ENCODE measurements at places on chromosomes 1 and 21.

GRCh38 chr1:84689514-84690396 is 506 bp downstream of the SSX2IP start:
- DNase-seq, result peak; percentile 15

- no peak for DNase-seq
Observed at GRCh38 chr1:168980656-168981055, 125.8 kb upstream of the ATP1B1 start.

DNA sequence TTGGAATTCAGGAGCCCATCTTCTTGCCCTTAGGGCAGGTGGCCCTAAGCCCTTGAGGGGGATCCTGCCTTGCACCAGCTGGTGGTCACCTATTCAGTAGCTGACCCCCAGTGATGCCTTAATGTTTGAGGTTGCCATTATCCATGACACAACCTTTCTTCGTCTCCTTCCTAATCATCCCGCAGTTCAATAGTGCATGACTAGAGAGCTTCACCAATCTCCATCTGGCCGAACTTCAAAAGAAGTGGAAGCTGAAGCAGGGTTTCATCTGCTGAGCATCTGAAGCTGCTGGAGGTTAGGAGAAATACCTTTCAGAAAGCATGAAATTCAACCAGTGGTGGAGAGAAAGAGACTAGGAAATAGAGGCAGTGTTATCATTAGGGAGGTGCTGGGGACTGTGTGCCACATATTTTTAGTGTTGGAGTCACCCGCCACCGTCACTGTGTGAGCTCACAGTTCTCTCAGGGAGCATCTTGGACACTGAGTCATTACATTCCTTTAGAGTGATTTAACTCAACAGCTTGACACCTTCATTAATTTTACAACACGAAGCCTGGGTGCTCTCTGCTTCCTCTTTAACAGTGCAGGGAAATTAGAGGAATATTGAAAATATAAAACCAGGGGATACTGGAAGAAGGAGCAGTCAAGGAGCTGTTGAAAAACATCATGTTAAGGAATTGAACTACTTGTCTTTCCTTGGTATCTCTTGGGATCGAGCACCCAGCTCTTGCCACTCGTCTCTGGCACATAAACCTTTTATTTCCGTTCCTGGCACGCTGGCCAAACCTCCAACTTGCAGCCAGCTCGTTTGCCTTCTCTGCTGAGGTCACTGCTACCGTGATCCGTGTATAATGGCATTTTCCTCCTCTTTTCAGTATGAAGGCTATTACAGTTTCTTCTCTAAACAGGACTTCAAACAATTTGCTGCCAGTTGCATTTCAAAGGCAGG is 53.6 kb downstream of the PEX14 start:
- no peak for DNase-seq

GRCh38 chr1:1092894-1093609 is 18.9 kb upstream of the RNF223 start:
- no peak for DNase-seq

DNA sequence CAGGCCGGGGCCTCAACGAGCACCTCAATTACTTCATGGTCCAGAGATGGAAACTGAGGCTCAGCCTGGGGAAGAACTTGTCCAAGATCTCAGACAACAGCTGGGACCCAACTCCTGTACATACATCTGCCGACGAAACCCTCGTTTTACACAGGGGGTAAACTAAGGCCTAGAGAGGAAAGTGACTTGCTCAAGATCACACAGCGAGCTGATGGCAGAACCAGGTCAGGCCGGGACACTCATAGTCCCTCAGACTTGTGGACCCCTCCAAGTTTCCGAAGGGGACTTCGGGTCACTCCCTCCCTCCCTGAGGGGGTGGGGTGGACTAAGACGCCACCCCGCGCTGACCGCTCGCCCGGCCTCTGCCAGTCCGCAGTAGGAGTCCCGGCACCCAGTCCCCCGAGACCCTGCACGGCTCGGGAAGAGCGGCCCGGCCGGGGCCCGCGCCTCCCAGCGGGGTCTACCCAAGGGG is 430 bp downstream of the WASF2 start:
- DNase-seq, result no peak

GRCh38 chr1:169745015-169745861 is 11.4 kb upstream of the SELE start:
- DNase-seq, result no peak

DNA sequence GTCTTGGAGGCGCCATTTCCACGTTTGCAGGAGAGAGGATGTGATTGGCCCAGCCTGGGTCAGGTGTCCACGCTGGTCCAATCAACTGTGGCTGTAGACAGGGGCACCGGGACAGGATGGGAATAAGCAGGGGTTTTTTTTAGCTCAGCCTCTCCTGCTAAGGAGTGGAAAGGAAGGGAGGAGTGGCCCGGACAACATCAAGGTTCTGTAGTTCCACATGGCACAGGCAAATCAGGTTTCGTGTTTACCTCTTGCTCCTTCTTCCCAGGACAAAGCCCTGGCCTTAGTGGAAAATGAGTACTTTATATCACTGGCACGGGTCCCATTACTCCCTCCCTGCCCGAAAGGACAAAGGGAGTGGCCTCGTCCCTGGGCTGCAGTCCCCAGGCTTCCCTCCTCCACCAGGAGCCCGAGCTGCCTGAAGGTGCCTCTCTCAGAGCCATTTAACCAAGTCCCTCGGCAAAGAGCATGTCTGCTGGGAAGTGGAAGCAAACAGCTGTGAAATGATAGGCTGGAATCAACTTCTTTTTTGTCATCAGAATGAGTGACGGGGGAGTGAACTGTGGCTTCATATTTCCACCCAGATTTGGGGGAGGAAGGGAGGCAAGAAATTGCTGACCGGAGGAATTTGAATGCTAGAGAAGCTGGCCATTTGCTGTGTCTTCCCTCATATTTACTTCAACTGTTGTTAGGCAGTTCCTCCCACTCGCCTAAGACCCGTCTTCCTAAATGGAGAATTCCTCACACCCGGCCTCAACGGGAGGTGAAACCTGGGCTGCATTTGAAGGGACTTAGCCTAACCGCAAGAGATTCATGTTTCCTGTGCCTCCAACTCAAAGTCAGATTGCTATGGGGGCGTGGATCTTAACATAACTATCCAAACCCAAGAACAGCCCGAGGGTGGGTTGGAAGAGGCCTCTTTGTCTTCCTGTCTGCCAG is 84.9 kb upstream of the SLC44A3 start:
- no peak for DNase-seq

GRCh38 chr1:178718520-178718919 is 6.5 kb upstream of the RALGPS2 start:
- DNase-seq, result no peak

DNA sequence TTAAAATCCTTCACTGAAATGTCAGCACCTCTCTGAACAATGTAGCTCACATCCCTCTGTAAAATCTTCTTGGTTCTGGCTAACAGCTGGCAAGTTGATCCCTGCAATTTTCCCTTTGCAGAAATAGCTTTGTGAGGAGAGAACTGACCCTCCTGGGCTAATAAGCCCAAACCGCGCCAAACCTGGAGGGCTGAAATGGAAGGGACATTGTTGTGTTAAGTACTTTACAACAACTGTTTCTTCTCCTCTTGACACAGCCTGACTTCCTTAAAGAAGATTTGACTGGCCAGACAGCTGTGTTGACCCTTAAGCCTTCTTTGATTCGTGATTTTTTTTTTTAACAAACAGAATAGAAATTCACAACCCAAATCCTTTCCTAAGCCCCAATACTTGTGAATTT is 5.7 kb downstream of the LMX1A start:
- DNase-seq, result no peak

GRCh38 chr1:225691377-225691776 is 38.5 kb upstream of the ENAH start:
- peak; percentile 73 for DNase-seq

DNA sequence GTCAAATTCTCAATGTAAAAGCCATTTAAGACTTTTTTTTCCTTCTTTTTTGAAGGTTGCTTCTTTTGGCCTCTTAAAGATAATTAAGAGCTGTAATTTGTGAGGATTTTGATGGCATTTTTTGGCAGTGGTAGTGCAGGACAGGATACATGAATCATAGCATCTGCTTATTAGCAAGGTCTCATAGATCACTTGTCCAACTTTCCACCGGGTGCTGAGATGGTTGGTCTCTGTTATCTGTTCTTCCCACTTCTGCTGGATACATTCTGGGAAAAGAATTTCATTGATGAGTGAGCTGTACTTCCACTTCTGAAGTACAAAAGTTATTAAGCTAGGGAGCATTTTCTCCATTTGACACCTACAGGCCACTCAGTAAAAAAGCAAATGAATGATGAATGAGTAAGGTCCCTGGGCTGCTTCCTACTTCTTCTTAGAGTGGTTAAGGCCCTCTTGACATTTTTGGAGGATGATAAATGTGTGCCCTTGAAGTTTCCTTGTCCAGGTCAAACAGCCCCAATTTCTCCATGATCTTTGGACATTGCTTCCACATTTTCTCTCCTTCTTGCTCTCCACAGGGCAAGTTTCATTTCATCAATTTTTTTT is 100.6 kb downstream of the ROR1 start:
- DNase-seq, result no peak
